ENCODE measurements at places on chromosomes 2 and 18.

GRCh38 chr18:56000041-56000440 lies 412.0 kb upstream of the TCF4 start:
- DNase-seq: no peak

- DNase-seq: peak; percentile 91
These were observed 606 bp downstream of the TMEM237 start for GRCh38 chr2:201642579-201643215.

DNA sequence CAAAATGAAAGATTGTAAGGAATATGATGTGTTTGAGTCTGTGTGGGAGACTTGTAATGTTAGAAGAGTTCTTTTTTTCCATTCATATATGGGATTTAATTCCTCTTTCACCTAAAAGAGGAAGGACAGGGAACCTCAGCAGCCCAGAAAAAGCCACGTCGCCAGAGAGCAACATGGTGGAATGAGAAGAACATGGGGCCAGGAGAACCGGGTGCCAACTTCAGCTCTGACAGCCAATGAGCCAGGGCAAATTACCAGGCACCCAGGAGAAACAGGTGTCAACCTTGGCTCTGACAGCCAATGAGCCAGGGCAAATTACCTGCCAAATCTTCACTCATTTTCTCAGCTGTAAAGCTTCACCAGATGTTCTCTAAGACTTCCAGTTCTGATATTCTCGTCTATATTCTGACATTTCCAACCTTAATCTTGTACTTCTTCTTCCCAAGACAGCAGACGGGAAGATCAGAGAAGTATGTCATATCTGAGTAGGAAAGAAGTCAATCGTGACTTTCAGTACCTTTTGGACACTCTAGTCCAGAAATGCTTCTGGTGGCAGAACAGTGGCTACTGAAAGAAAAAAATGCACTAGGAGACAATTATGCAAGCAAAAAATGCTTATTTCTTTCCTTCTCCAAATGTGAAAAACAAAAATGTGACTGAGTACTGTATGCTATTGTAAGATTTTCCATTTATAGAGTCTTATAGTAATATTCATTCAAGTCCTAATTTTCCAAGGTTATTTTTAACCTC lies 79.2 kb upstream of the COL5A2 start:
- no peak for DNase-seq

DNA sequence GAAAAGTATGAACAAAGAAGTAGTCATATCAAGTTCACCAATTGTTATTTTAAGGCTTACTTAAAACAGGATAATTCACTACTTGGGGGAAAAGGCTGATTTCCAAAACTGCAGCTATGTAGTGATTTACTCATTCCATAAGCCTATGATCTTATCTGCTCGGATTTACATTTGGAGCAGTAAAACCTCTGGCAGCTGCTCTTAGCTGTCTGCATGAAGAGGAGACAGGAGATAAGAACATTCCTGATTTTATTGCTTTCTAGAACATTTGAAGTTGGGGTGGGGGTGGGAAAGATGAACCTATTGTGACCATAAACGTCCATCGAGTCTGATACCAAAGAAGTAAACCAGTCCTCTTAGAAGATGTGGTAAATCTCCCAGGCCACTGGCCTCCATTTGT lies 120.9 kb downstream of the MMADHC start:
- DNase-seq: no peak

GRCh38 chr2:126359494-126359893 lies 296.5 kb upstream of the GYPC start:
- peak; percentile 21 for DNase-seq

GRCh38 chr2:148244593-148245292 lies 223.9 kb downstream of the MBD5 start:
- DNase-seq: peak; percentile 12

- DNase-seq: no peak
These were observed 607.5 kb downstream of the PLCL1 start for GRCh38 chr2:198411936-198412335.

GRCh38 chr2:198544461-198544860 lies 740.1 kb downstream of the PLCL1 start:
- no peak for DNase-seq

- DNase-seq: peak; percentile 29
These were observed 1.2 kb downstream of the GYPC start for GRCh38 chr2:126657148-126657635.

- no peak for DNase-seq
These were observed 88.6 kb downstream of the SH3YL1 start for GRCh38 chr2:175161-175786.

- DNase-seq: no peak
These were observed 6.7 kb downstream of the TMBIM1 start for GRCh38 chr2:218285604-218286003.

DNA sequence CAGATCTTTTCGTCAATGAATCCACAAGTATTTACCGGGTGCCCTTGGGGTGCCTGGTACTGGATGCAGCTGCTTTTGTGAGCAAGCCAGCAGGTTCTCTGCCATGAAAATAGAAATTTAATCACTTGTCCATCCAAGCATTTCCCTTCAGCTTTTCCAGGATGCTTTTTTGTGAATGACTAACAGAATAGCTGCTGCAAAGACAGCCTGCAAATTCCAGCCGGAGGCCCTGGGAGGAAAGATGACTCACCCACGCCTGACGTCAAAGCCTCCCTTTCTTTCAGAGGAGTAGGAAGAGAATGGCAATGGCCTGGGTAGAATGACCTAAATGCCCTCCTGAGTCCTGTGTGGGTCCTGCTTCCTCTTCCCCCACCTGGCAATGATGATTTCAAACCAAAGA lies 111.9 kb downstream of the AP1S3 start:
- DNase-seq: peak; percentile 92

GRCh38 chr18:360676-361075 lies 92.8 kb upstream of the THOC1 start:
- DNase-seq: no peak

DNA sequence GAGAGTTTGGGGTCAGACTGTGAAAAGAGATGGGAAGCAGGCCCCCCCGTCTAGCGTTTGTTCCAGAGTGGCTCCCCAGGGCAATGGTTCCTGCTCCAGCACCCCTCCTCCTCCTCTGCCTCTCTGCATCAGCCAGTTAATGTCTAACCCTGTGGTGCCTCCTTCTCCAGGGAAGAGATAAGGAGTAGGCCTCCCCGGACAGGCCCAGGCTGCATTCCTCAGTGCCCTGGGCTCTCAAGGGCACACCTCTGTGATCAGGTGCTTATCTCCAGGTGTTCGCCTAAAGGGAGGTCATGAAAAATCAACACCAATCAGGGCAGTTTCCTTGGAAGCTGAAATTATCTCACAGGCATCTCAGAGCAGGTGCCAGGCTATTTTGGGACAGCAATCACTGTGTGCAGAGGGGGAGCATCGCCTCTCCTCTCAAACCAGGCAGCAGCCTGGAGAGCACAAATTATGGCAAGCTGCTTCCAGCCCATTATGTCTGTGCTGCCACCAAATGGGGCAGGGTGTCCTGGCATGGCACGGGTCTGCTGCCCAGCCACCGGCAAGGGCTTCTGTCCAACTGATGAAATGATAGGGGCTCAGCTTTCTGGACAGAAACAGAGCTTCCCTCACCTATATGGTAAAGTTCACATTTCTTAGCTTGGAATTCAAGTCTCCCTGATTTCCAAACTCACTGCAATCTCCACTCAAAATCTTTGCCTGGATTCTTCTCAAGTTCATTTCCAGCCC lies 255.8 kb upstream of the SLC14A2 start:
- no peak for DNase-seq

DNA sequence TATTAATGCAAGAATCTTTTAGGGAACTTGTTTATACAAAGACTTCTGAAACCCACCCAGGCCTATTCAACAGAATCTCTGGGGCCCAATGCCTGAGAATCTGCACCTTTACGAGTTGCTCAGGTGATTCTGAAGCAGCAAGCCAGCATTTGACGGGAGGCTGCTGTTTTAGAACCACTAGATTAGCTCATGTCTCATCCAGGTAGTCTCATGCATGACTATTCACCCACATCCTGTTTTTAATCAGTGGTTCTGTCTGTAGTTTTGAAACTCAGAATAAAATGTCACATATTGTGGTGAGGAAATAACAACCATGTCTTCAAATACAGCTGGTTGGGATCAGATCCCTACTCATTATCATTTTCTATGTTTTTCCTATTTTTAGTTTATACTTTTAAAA lies 39.5 kb downstream of the CYTIP start:
- peak; percentile 36 for DNase-seq

DNA sequence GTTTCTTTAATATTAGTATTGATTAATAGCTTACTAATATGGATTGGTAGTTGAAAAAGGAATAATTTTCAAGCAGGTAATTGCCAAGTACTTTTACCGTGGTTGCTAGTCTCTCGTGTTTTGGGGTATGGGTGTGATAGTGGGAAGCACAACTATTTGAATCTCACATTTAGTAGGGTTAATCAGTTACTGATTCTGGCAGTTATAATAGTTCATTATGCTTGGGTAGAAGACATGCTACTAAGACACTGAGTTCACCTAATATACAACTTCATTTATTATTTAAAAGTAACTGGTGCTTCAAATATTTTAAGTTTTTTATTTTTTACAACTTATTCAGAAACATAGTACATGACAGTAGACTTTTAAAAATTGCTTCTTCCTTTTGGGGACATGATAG lies 33.5 kb downstream of the SOCS6 start:
- DNase-seq: no peak

DNA sequence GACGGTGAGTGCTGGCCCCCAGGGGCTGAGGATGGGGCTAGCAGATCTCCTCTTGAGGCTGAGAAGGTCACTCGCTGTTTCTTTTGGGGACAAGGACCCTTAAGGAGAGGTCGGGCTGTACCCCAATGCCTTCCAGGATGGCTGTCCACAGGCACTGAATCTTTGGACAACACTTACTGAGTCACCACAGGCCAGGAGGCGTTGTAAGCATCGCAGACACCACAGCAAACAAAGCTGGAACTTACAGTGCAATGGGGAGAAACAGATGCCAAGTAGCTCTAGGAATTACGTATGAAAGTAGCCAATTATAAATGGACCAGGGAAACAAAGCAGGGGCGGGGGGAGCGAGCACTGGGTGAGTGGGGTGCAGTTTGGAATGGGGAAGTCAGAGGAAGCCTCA lies 219.8 kb downstream of the GLI2 start:
- DNase-seq: no peak

GRCh38 chr2:52686935-52687334 lies 1080.7 kb upstream of the CHAC2 start:
- no peak for DNase-seq

- DNase-seq: peak; percentile 49
These were observed at the start of gene SH3RF3 for GRCh38 chr2:109128616-109129355. Gene SH3RF3 (plus strand): TSS chr2:109129205.

DNA sequence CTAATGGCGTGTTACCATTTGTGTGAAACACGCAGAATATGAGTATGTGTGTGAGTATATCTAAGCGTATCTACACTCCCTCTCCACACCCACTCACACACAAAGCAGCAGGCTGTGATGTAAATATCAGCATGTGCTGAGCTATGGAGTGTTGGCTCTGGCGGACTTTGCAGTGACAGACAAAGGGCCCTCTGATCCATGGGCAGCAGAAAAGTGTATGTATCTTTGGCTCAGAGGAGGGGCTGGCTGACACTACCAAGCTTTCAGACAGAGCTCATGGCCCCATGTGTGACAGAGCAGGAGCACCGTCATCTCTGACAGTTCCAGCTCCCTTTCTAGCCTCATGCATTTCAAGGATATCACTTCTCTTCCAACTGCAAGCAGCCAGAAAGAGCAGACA lies 57.2 kb upstream of the ASB18 start:
- no peak for DNase-seq

GRCh38 chr2:215425021-215425782 lies 10.7 kb downstream of the FN1 start:
- DNase-seq: no peak

- DNase-seq: peak; percentile 80
These were observed at the start of gene L3MBTL4 for GRCh38 chr18:6414723-6415417. Gene L3MBTL4 (minus strand): TSS chr18:6414911. CDS start chr18:6311625, 103,286 bp downstream.

Measured in urothelium cell line (cell line).